ENCODE measurements at places on chromosomes 3 and 15.
A peak's percentile ranks its signal among the peaks of the same experiment; 100 is the strongest.

GRCh38 chr3:193933451-193933850 is 202.5 kb upstream of the HES1 start:
- no peak for DNase-seq

DNA sequence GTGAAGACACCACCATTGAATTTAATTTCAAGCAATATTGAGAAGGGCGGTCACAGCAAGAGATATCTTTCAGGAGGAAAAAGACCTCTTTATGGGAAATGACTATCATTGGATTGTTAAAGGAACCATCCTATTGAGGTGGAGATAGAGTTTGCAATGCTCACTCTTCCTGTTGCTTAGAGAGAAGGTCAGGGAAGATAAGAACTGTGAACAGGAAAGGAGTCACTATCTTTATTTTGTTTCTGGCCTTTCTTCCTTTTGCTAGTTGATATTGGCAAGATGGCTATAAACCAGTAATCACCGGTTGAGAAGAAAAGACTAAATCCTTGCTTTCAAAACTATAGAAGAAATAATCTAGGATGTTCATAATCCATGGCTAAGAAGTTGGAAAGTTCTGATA is 112.1 kb upstream of the TMEM108 start:
- DNase-seq = no peak

DNA sequence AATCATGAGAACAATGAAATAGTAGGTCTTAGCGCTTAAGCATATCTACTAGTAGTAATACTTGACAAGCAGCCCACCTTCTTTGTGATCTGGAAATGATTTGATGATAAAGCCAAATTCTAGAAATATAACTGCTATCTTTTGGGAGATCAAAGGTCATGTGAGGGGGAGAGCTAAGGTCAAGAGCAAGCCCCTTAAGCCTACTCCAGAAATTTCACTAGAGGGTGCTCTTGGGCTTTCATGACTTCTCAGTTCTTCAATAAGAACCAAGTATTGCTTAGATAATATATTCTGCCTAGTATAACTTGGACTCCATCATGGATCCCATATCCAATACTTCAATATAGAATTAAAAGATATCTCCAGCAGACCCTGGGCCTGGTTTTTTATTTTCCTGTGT is 319.6 kb downstream of the ZBTB20 start:
- peak; percentile 50 for DNase-seq

GRCh38 chr15:65094294-65094995 is 17.9 kb downstream of the KBTBD13 start:
- DNase-seq = no peak

DNA sequence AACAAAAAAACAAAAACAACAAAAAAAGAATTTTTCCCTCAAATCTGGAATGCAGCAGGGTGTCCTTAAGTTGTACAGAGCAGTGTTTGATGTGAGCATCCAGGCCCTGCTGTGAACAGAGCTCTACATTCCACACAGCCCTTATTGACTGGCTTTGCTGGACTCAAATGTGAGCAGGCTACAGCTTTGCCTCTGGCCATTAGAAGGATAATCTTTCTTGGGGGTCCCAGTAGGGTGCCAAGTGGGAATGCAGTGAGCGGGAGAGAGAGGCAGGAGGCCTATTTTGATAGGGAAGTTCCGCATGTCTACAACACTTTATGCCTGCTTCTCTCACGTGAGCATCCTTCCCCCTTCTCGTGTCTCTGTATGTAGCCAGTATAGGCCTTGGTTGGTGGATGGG is 34.4 kb upstream of the TPRG1 start:
- DNase-seq = no peak

GRCh38 chr15:40927873-40928806 is 1.0 kb upstream of the DLL4 start:
- no peak for DNase-seq

GRCh38 chr15:86163816-86164215 is 84.1 kb downstream of the AGBL1 start:
- DNase-seq = peak; percentile 66

DNA sequence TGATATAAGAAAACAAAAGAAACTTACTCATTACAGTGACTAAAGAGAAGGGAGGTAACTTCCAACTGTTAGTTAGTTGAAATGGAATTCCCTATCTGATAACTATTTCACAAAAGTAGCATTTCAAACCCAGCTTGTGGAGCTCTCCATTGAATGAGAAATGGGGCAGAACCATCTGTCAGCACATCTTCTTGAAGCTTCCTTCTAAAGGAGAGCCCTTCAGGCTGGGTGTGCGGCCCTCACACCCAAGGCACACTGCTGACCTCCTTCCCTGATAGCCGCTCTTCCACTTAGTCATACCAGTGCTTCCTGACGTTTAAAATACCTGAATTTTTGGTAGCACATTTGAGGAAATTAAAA is 28.1 kb upstream of the VEPH1 start:
- peak; percentile 61 for DNase-seq

GRCh38 chr3:183490653-183491052 is 62.2 kb upstream of the MCF2L2 start:
- DNase-seq = peak; percentile 37

GRCh38 chr3:1404270-1404962 is 311.6 kb downstream of the CNTN6 start:
- DNase-seq = peak; percentile 35

DNA sequence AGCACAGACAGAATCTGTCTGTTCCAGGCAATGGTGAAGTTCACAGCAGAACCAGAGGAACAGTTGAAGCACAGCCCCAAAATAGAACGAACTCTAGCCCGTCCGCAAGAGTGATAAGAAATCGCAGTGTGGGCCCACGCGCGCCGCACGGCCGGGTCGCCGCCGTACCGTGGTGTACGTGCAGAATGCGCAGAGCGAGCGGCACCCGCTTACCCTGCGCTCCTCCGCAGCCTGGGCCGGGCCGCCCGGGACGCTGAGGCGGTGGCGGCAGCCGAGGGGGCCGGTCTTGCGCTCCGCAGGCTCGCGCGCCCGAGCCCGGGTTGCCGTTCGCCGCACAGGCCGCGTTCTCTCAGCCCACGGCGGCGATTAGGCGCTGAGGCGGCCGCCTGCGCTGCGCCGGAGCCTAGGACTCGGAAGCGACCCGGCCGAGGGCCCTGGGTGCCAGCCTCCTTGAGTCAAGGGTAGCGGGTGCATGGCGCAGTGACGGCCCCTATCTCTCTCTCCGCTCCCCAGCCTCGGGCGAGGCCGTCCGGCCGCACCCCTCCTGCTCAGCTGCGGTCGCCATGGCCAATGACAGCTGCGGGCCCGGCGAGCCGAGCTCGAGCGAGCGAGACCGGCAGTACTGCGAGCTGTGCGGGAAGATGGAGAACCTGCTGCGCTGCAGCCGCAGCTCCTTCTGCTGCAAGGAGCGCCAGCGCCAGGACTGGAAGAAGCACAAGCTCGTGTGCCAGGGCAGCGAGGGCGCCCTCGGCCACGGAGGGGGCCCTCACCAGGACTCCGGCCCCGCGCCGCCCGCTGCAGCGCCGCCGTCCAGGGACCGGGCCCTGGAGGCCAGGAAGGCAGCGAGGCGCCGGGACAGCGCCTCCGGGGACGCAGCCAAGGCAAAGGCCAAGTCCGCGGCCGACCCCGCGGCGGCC is 20.5 kb downstream of the WDR73 start:
- peak; percentile 77 for DNase-seq

GRCh38 chr15:74208901-74209559 is 6.4 kb upstream of the STRA6 start:
- peak; percentile 87 for DNase-seq

DNA sequence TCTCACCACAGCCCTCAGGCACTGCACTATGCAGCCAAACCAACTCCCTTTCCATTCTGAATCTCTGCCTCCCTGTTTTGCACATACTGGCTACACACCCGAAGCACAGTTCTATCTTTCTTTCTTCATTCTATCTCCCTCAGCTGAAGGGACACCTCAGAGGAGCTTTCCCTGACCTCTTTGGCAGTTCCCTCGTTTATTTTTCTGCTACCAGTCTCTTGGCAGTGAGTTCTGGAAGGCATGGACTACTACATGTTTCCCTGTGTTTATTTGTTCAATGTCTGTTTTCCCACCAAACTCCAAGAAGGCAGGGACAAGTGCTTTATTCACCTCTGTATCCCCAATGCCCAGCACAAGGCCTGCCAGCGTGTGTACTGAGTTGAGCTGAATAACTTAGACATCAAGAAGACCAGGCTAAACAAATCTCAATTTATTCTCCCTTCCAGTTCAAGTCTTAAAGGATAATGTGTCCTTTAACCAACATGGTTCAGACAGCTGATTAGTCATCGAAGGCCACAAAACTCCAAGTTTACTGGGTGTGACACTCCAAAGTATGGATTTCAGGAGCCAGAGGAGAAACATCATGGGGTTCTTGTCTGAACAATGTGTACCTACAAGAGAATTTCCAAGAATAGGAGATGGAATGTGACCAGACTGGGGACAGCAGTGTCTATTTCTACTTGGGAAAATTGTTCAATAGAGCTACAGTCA is 260.1 kb upstream of the CTNNB1 start:
- DNase-seq = no peak

- no peak for DNase-seq
Observed at GRCh38 chr3:126268866-126269265, 88.3 kb downstream of the KLF15 start.

DNA sequence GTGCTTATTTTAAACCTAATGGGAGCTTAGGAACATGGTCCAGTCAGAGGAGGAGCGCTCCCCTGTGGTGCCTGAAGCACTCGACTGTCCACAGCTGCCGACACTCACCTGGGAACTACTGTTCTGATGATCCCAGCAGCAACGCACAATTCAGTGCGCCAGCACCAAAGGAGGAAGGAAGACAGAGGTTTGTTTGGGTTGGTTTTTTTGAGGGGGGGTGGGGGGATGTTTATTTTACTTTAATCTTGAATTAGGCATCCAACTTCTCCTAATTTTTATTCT is 48.8 kb upstream of the VGLL4 start:
- no peak for DNase-seq

DNA sequence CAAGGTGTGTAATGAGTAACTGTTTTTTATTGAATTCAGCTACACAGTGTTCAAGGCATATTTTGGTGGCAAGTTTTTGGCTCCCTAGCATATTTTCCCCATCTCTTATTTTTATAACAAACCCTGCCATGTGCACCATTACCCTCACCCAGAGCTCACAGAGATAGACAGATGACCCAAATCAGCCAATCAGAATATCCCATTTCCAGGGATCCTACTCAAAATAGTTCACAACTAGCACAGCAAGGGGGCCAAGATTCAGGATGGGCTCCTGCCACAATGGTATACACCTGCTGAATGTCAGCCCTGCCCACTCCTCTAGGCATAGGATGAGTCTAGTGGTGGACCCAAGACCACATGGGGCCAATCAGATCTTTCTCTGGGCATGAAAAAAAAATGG is 78.8 kb upstream of the SETMAR start:
- no peak for DNase-seq

GRCh38 chr15:52652286-52652685 is 26.9 kb downstream of the ATOSA start:
- no peak for DNase-seq

DNA sequence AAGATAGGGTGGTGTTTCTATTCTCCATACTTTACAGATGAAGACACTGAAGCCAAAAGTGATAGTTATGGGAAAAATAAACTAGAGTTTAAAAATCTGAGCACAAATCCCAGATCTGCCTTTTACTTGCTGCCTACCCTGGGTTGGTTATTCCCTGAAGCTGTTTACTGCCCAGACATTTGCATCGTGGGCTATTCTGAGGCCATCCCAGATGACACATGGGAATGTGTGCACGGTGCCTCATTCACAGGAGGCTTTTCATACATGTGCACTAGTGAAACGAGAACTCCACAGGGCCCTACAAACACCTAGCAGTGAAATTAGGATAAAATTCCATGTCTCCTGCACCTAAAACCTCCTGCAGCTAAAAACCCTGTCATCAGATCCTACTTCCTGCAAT is 17.5 kb downstream of the MYO5C start:
- no peak for DNase-seq

DNA sequence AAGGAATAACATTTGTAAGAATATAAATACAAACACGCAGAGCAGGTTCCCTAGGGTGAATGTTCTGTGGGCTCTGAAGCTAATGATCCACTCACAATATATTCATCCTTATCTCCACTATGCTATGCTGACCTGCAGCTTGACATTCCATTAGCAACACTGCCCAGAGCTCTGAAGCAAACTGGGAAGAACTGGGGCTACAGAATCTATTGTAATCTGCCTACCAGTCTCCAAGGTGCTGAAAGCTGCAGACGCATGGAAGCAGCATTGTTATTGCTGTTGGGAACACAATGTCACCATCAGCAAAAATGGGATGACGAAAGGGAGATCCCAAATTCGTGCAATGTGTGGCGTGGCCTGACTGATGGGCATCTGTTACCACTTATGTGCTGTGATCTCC is 316.7 kb upstream of the RORA start:
- no peak for DNase-seq

- no peak for DNase-seq
Observed at GRCh38 chr3:127790882-127791183, 31.5 kb downstream of the MGLL start.

GRCh38 chr3:122273498-122273897 is 51.5 kb upstream of the CSTA start:
- no peak for DNase-seq

- DNase-seq = peak; percentile 1
Observed at GRCh38 chr15:25136119-25136518, 181.3 kb downstream of the SNRPN start.

GRCh38 chr3:108287146-108287545 is 9.2 kb upstream of the HHLA2 start:
- no peak for DNase-seq

GRCh38 chr3:72015463-72015862 is 230.5 kb upstream of the PROK2 start:
- no peak for DNase-seq

DNA sequence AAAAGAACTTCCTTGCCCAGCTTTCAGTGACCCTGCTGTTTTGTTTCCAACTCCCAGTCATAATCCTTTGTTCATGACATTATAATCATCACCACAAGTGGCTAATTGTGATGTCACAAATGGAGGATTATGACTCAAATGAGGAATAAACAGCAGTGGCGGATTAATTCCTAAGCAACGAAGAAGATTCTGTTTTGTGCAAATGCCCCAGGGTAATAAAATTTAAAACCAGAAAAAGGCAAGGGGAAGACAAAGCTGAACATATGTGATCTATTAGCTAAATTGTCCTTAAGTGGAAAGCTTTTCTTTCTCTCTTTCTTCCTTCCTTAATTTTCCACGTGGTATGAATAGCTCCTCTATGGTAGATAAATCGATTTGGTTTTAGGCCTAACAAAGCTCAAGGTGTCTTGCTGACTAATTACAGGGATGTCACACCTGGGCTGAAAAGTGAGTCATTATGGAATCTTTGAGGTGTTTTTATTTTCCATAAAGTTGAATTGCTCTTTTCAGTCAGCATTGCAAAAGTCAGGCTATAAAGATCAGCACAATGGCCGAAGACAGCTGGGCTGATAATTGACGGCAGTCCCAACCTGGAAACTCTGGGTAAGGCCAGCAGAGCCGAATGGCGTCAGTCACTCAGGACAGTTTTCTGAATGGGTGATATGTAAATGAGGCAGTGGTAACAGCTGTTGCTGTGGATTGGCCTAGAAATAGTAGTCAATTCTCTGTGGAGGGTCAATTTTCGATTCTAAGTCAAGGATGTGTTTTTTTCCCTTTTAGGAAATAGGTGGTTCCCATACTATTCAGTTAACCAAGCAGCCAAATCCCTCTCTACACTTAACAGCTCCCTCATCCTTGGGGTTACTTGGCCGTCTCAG is 121.5 kb downstream of the PTPRG start:
- DNase-seq = peak; percentile 82

Measured in fibroblast of skin of right biceps (primary cell).